ENCODE measurements at places on chromosomes 3 and 15.

DNA sequence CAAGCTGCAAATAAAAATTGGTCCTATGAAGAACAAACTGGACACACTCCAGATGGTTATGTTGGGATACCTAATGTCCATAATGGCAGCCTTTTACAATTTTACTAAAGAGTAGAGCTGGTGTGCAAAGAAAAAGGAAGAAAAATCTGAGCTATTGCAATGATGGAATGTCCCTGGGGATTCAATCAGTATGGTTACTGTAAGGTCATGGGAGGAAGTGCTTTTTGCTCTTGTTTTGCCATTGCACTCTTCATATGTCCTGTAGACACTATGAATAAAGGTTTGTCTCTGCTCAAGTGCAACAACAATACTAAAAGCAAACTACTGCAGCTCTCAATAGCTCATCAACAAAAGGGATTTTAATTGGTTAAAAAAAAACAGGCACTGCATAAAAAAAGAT is 5.4 kb downstream of the PFN2 start:
- DNase-seq = no peak

- no peak for DNase-seq
Observed at GRCh38 chr3:38136393-38136776, 542 bp downstream of the ACAA1 start.

DNA sequence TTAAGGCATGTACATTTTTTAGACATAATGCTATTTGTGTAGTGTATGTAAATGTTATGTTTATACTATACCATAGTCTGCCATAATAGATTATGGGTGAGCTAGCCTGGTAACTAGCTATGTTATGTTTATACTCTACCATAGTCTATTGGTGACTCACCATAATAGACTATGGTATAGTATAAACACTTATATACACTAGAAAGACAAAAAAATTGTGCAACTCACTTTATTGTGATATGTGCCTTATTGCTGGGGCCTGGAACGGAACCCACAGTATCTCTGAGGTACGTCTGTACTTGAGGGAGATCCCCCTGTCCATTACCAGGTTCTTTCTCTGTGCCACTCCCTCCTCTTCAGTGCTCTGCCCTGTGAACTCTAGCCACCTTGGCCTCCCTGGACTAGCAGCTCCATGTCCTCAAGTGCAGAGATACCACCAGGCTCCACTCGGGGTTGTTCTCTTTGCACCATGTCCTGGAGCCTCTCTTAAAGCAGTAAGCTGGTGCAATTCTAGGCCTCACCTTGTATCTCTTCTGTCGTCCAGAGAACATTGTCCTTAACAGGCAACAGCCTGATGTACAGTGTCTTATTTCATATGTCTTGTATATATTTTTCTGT is 60.8 kb upstream of the PXYLP1 start:
- no peak for DNase-seq

GRCh38 chr15:49751191-49751590 is 130.3 kb downstream of the DTWD1 start:
- no peak for DNase-seq

- DNase-seq = no peak
Observed at GRCh38 chr3:52061121-52061910, 4.9 kb upstream of the DUSP7 start.

DNA sequence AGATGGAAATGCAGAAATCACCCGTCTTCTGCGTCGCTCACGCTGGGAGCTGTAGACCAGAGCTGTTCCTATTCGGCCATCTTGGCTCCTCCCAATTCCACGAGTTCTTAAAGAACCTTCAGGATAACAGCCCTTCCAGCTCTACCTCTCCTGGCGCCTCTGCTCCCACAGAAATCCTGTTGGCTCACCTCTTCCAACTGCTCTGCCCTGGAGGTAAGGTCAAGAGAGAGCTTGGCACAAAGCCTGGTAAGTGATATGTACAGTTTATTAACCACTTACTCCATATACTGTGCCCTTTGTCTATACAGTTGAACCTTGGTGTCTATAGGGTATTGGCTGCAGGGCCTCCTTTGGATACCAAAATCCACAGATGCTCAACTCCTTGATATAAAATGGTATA is 17.8 kb upstream of the FGF12 start:
- DNase-seq = no peak

- DNase-seq = no peak
Observed at GRCh38 chr3:64422192-64422591, 196.9 kb upstream of the PRICKLE2 start.

GRCh38 chr15:64642875-64643274 is 132.5 kb downstream of the RBPMS2 start:
- DNase-seq = no peak

DNA sequence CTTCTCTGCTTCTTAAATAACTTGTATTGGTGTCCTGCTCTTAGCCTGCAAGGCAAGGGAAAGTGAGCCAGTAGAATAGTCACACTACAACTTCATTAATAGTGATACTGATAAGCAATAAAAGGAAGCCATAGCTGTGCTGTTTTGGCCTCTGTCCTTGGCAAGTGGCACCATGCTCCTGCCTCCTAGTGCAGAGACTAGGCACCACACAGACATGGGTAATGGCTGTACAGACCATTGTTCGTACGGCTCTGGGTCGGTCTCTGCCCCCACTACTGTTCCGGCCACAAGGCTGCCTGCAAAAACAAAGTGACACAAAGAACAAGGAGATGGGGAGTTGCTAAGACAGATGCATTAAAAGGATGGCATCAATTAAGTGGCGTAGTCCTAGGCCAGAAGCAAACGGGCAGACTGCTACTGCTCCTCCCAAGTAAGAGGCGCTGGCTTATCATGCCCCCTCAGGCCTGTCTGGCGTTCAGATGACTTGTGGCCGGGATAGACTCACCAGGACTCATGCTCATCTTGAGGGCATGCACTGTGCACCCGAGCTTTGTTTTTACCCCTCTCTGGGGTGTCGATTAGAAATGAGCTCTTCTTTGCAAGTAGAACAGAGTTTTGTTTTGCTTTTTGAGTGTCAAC is 75.6 kb downstream of the TRAK1 start:
- DNase-seq = no peak

- no peak for DNase-seq
Observed at GRCh38 chr3:73036694-73037591, 24.5 kb upstream of the EBLN2 start.

DNA sequence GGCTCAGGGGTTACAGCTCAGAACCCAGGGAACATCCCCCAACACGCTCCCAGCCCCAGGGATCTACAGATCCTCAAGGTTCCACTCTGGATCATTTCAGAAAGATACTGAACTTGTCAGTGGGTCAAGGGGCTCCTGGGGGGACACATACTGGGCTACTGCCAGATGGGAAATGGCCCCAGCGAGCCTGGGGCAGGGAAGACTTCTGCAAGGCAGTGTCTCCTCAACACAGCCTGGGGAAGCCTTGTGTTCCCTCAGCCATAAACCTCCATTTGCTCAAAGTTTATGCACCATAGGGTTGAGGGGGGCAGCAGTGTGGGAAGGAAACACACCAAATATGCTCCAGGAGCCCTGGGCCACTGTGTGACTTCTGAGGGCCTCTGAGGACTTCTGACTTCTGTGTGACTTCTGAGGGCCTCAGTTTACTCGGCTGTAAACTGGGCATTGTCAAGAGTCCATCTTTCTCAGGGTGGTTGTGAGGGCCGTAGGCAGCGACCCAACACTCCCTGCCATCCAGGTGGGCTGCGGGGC is 58.4 kb downstream of the IQSEC1 start:
- no peak for DNase-seq

GRCh38 chr15:76377751-76378150 is 41.2 kb downstream of the ISL2 start:
- DNase-seq = no peak

DNA sequence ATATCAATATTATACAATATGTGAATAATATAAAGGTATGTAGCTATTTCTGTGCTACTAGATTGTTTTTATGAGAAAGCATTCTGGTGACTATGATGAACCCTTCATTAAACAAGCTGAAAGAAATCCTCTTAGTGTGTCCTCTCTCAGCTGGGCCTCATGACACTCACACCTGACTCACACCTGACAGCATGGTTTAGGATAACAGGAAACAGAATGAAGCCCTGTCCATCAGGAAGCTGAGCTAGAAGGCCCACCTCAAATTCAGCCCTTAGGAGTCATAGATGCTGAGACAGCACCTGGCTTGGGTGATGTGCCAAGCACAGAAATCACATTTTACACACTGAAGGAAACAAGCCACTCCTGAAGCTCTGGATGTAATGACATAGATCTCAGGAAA is 30.8 kb downstream of the CHCHD4 start:
- DNase-seq = no peak

DNA sequence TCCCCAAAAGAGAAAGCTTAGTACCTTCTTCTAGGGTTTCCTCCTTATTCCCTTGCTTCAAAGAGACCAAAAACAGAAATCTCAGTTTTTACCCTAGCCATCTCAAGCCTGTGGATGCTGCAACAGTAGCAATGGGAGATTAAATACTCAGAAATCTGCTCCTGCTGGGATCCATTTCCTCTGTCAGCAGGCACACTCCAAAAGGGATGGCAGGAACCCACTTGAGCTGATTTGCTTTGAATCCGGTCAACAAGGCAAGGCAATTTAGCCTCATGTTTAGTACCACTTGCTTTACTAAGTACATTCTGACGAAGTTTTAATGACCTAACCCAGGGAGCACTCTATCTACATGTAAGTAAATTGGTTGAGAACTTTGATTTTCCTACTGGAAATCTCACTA is 590.0 kb upstream of the ADAMTS9 start:
- DNase-seq = no peak

DNA sequence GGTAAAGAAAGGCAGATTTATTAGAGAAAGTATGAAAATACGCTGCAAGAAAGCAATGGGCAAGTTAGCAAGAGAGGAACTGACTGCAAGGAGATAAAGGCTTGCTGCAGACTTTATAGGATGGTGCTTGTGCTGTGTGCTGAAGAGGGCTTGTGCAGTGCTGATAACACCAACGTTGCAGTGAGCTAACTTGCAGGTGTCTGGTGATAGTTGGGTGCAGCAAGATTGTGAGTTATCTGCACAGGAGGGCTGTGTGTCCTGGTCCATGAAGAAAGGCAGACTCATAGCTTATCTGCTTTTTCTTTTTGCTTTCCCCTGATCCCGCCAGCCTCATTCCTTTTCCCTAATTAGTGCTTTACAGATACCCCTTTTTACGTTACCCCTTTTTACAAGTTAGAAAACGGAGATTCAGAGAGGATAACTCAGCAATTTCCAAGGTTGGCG is 58.0 kb upstream of the ZNF148 start:
- DNase-seq = no peak

GRCh38 chr3:178671791-178672190 is 135.6 kb downstream of the KCNMB2 start:
- DNase-seq = no peak

DNA sequence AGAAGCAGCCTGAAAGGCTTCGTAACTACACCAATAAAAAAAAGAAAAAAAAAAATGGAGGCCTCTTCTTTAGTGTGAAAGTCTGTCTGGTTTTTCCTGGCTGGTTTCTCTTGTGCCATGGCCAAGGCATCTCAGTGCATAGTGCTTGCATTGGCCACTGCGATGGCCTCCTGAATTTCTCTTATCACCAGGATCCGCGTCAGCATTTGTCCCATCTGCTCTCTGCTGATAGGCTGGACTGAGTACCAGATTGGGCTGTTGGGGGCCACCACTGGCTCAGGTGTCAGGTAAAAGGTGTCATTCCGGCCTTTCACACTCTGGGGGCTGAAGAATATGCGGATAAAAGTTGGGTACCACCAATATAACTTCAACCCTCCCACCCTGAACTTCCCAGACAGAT is 1.1 kb upstream of the IMPDH2 start:
- no peak for DNase-seq

DNA sequence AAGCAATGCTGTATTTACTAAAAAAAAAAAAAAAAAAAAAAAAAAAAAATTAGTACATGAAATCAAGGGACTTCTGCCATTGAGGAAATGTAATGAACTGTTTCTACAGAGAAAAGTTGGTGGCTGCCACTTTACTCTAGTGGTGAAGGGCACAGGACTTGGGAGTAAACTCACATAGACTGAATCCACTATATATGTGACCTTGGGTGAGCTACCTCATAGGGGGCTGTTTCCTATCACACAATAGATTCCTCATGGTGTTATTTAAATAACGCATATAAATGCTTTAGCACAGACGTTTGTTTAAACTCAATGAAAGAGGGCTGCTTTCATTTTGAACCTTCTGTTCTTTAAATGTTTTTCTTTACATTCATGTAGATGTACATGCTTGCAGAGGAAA is 25.8 kb downstream of the TERC start:
- DNase-seq = no peak

DNA sequence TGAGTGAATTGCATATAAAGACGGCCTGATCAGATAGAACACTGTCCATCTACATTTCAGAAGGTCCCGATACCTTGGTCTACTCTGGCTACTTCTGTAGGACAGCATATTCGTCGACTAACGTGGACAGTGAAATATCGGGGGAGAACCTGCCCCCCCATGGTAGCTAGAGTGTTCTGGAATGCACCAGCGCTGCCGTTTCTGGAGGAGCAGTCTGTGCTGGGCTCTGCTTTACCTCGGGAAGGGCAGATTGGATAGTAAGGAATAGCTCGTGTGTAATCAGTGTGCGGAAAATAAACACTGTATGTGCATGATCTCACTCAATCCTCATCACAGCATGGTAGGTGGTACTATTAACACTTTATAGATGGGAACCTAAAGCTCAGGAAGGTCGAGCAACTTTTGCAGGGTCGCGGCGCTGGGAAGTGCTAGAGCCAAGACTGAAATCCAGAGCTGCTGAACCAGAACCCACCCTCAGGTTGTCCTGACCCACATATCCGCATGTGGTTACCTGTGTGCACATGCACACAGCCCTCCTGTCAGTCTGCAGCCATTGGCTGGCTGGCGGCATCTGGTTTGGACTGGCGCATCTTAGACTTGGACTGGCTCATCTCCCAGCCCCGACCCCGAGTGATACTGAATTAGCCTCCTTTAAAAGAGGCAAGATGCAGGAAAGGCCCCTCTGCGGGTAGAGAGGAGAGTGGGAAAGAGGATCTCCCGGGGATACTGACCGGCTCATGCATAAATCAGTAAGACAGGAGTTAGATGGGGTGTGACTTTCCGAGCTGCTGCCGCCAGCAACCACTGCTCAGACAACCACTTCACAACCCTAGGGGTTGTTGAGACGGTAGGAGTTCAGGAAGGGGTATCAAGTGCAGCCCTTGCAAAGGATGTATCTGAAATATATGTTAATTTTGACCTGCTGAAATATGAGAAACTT is 155.0 kb upstream of the BHLHE40 start:
- DNase-seq = no peak

DNA sequence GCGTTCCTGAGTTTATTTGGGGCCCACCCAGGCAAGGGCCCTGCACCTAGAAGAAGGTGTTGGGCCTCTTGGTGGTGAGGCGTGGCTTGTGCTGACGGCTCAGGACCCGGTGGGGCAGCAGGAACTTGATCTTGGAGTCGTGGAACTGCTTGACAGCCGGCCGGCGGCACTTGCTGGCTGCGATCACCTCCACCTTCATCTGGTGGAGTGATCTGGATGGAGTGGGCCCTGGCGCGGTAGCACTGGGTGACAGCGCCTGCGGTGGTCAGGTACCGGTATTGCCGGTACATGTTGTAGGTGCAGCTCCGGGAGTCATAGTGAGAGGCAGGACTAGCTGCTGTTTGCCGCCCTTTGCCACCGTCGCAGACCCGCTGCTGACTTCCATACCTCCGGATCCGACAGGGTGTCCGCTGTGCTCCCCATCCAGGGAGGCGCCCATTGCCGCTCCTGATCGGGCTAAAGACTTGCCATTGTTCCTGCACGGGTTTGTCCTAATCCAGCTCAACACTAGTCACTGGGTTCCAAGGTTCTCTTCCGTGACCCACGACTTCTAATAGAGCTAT is 136.8 kb downstream of the ANO10 start:
- DNase-seq = no peak

GRCh38 chr3:66469220-66469640 is 31.6 kb downstream of the LRIG1 start:
- no peak for DNase-seq

Data from NCI-H1048 (cell line).